HCEC 1CT (cell line): ENCODE measurements at places on chromosomes 3 and 15.

DNA sequence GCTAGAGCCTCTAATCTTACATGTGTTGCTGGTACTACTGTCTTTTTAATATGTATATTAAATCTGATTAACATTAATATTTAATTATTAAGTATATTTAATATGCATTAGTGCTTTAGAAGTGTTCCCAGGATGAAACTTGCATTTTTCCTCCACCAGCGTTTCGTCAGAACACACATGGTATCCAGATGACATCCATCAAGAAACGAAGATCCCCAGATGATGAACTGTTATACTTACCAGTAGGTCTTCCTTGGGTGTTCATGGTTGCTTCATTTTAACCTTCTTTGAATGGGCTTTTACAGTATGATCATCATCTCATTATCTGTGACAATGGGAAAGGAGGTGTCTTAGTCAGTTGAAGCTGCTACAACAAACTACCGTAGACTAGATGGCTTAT, 238.0 kb downstream of the TP63 start:
- DNase-seq: no peak

GRCh38 chr3:33910031-33910430, 111.6 kb downstream of the PDCD6IP start:
- DNase-seq: no peak

- DNase-seq: peak; percentile 49
Measured at GRCh38 chr3:101695779-101696372, 9.4 kb upstream of the RPL24 start.

DNA sequence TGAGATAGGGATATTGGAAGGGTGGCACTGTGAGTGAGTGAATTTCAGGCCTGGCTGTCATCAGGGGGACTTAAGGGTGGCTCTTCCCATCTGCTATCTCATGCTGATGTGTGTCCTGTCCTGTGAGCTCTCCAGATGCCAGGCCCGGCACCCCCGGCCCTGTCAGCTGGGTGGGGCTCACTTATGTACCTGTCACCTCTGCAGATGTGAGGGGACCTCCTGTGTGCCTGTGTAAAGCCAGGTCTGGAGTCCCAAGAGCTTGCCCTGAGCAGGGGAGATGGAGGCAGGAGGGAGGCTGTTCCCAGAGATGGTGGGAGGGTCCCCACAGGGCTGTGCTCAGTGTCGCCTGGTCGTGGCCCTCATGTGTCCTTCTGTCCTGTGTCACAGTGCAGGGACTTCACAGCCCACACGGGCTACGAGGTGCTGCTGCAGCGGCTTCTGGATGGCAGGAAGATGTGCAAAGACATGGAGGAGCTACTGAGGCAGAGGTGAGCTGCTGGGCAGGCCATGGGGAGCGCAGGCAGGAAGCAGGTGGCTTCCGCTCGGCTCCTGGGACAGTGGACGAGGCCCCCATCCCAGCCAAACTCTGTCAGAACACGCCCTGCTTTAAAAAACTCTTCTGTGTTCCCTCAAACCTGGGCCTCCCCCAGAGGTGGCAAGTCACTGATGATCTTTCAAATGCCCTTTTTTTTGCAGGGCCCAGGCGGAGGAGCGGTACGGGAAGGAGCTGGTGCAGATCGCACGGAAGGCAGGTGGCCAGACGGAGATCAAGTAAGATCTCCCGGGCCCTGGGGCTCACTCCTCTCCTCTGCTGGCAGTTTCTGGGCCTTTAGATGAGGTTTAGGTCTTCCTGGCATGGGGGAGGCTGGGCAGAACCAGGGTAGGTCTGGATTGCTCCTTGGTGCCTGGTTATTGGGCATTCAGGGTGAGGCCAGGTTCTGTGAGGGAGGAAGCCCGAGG, 23.1 kb downstream of the PSTPIP1 start:
- no peak for DNase-seq

DNA sequence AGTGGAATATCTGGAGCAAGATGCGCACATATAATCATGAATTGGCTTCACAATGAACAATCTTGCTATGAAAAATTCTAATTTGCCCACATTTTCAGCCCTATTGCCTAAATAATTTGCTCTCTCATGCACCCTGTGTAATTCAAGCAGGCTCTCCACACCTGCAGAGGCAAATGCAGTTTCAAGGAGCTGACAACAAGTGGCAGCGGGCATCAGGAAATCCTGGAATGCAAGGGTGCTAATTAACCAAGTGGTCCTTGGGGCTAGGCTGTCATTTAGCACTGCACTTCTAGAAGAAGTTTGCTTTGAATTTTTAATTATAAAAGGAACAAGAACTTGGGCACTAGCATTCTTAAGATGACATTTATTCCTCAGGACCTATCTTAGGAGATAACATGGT, 56.3 kb upstream of the ICE2 start:
- no peak for DNase-seq

DNA sequence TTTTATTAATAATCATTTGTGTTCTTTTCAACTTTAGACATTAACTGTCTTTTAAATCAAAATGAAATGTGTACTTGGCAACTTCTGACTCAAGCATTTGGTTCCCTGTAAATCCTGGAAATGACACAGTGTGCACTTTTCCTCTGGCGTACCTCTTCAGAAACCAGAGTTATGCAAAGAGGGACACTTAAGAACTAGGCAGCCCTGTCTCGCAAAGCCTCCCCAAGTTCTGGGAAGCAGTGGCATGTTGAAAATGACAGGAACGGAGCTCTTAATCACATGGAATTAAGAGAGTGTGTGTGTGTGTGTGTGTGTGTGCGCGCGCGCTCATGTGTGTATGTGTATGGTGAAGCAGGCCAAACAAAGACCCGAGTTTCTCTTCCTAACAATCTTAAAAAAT, 707.4 kb downstream of the MECOM start:
- DNase-seq: no peak

DNA sequence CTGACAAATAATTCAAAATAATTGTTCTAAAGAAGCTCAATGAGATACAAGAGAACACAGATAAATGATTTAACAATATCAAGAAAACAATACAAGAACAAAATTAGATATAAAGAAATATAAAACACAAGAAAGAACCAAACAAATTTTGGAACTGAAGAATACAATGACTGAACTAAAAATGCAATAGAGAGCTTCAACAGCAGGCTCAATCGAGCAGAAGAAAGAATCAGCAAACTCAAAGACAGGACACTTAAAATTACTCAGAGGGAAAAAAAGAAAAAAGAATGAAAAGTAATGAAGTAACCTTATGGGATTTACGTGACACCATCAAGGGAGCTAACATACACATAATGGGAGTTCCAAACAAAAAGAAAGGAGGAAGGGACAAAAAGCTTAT, 32.1 kb downstream of the CCDC54 start:
- no peak for DNase-seq

DNA sequence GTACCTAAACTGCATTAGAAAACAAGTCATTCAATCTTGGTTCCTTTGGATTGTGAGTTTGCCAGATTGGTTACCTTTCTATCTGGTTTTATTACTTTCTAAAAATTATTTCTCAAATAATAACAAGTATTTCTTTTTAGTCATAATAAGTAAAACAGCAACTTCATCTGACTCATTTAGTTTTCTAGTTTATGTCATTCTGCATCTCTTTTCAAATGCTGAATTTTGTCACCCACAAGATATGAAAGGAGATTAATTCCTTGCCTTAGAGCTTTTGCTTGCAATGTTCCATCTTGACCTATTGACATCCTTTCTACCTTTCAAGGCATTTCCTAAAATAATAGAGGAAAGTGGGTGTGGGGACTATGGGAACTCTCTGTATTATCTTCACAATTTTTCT, 253.6 kb upstream of the PEX5L start:
- DNase-seq: no peak

- DNase-seq: peak; percentile 58
Measured at GRCh38 chr3:190586631-190587011, 72.7 kb downstream of the IL1RAP start.

DNA sequence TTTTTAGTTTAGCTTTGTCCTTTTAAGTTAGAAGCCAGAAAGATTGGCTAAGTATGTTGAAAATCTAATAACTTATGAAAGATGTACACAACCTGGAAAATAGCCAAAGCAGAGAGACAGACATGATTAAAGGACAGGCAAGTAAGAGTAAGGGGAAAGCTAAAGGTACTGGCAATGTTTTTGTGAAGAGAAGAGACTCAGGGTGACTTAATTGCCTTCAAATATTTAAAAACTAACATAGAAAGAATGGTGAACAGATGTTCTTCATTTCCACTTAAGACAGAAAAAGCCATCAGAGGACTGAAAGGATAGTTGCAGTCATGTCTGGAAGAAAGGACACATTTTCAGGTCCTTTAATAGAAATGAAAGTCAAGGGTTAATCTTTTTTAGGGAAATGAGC, 68.8 kb downstream of the ZNF385D start:
- DNase-seq: no peak

DNA sequence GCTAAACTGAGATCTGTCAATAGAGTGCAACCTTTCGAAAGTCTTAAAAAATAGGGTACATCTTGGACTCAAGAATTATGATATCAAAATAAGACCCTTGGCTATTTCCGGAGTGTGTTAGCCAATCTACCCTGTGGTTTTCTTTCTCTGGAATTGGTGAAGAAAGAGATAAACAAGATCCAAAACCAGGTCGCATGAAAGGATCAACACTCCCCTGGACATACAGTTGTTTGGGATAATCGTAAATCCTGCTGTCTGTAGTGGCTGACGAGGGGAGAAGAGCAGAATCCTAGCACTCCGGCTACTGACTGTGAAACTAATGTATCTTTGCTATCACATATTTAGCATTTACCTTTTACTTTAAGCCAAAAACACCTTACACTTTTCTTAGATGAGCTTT, 30.9 kb downstream of the FNDC3B start:
- DNase-seq: no peak

DNA sequence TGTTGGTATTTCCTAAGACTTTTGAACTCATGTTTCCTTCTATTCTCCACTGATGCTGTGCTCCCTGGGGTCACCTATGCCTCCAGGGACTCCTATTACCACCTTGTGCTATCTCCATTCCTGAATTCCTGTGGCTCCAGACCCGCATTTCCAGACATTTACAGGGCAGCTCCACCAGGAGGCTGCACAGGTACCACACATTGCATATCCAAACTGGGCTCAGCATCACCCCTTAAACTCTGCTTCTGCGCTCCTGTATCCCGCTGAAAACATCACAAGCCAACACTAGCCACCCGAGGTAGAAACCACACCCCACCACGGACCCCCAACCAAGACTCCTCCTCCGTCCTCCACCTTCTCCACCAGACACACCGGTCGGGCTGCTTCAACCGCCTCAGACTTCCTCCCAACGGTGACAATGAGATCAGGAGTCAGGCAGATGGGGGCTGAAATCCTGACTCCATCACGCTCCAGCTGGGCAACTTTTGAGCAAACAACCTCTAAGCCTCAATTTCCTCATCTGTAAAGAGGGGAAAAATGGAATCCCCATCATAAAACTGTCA, 10.4 kb downstream of the TNK2 start:
- DNase-seq: no peak

- DNase-seq: no peak
Measured at GRCh38 chr3:197520311-197521276, 35.2 kb downstream of the BDH1 start.

GRCh38 chr15:49686599-49686998, 65.8 kb downstream of the DTWD1 start:
- DNase-seq: peak; percentile 37

GRCh38 chr3:123349566-123350435, 99.1 kb downstream of the ADCY5 start:
- no peak for DNase-seq

- no peak for DNase-seq
Measured at GRCh38 chr15:42679285-42680141, 57.4 kb downstream of the CDAN1 start.

DNA sequence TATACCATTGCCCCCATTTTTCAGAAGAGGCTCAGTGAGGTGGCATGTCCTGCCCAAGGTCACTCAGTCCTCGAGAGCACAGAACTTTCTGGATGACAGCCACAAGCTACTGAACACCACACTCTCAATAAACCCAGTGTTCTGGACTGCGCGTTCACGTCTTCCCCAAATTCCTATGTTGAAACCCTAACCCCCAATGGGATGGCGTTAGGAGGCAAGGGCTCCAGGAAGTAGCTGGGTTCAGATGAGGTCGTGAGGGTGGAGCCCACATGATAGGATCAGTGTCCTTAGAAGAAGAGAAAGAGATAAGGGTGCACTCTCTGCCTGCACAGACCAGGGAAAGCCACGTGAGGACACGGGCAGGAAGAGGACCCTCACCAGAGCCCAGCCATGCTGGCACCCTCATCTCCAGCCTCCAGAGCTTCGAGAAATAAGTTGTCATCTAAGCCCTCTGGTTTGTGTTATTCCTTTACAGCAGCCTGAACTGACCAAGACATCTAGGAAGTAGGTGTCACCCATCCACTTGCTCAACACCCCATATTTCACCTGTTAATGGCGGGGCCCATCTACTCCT, 324.0 kb downstream of the UACA start:
- DNase-seq: no peak

DNA sequence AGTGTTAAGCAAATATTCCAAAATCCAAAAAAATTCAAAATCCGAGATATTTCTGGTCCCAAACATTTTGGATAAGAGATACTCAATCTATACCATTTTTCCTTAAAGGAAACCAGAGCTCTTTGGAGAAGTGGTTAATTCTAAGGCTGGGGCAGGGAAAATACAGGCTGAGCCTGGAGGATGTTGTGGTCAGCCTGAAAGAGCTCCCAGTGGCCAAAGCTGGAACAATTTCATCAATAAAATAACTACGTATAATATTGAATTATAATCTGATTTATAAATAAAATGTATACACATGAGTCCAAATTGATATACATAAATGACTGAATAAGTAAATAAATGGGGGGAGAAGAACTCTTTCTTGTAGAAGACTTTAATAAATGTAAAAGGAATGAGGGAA, 24.6 kb downstream of the PPARG start:
- DNase-seq: no peak

- no peak for DNase-seq
Measured at GRCh38 chr15:65192016-65192415, 6.9 kb upstream of the CLPX start.

- no peak for DNase-seq
Measured at GRCh38 chr15:71249986-71250385, 134.7 kb downstream of the THSD4 start.

GRCh38 chr3:63130625-63131024, 147.5 kb upstream of the SYNPR start:
- no peak for DNase-seq

- no peak for DNase-seq
Measured at GRCh38 chr3:171895900-171896299, 52.8 kb downstream of the TMEM212 start.

DNA sequence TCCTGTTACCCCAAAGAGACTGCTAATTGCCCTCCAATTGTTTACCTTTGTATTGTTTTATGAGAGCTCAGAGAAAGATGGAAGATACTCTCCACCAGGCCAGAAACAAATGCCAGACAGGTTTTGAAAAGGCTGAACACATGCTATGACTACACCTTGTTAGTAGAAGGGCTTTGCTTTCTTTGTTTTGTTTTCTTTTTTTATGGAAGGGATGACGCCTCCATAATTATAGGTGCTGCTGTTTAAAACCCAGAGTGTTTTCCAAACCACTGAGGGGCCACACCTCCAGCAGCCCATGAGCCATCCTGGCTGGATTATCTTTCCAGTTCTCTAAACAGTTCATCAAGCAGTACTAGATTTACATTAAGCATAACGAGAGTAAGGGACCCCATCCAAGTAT, 5.6 kb upstream of the FOXP1 start:
- no peak for DNase-seq

- DNase-seq: no peak
Measured at GRCh38 chr3:140572334-140572733, 105.5 kb upstream of the TRIM42 start.

GRCh38 chr15:75045332-75046015, 22.1 kb downstream of the PPCDC start:
- DNase-seq: no peak
